Right cardiac atrium (tissue), 5 donors: ENCODE measurements at places on chromosomes 7 and 10. TPM values are rescaled to one million over a fixed set of nuclear protein-coding genes. Genes with fewer than 3 reads are reported as not detected.

ZNF853 gene
- total RNA-seq: 12.4 TPM

CUBN gene
- total RNA-seq: 0.91 TPM

CPED1 gene
- 28.0 TPM for total RNA-seq

NRG3 gene
- 3.4 TPM for total RNA-seq

POU6F2 gene
- 2.9 TPM for total RNA-seq

AIFM2 gene
- total RNA-seq: 10.1 TPM

SMNDC1 gene
- total RNA-seq: 23.3 TPM

ZPBP gene
- total RNA-seq: not detected

DCLRE1C gene
- total RNA-seq: 4.6 TPM
